Activated CD4-positive, alpha-beta T cell treated with anti-CD3 and anti-CD28 coated beads, Interleukin-2, Interleukin-4, amounts not matched to agents 100 ng/mL and 50 ng/mL, durations not matched to agents 16 hours and 8 hours (primary cell): ENCODE measurements at places on chromosomes 12 and 14.
A peak's percentile ranks its signal among the peaks of the same experiment; 100 is the strongest.

GRCh38 chr12:93918900-93919299 lies 229.5 kb upstream of the PLXNC1 start:
- DNase-seq = no peak

DNA sequence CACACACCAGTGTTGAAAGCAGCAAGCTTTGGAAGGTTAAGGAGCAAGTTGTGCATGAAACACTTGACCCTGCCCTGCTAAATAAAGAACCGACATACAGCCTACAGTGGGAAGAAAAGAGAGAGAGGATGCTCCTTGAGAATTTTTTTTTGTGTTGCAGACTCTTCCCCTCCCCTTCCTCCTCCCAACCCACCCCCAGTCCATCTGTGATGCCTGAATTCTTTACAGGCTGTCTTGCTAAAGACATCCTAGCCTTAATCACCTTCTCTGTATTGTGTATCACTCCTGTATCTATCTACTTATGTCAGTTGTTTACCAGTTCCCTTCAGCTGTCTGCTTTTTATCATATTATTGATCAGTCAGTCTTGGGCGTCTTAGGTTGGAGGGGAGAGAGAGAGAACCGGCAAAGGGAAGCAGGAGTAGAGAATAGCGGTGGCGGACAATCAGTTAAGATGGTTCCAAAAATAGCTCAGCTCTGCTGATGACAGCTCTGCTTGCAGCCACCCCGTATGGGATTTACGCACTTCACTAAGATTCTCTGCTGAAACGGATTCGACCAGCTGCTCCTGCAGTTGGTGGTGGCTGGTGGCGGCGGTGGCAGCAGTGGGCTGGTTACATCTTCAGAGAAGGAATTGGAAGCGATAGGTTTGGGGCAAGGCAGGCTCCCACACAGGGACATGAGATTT lies 664.7 kb downstream of the NRXN3 start:
- no peak for DNase-seq

- no peak for DNase-seq
These were observed 400.9 kb upstream of the PDE3A start for GRCh38 chr12:19967431-19967830.

- no peak for DNase-seq
These were observed 36.6 kb downstream of the PARP11 start for GRCh38 chr12:3836641-3837040.

- no peak for DNase-seq
These were observed 64.1 kb downstream of the SYNE3 start for GRCh38 chr14:95452176-95452892.

DNA sequence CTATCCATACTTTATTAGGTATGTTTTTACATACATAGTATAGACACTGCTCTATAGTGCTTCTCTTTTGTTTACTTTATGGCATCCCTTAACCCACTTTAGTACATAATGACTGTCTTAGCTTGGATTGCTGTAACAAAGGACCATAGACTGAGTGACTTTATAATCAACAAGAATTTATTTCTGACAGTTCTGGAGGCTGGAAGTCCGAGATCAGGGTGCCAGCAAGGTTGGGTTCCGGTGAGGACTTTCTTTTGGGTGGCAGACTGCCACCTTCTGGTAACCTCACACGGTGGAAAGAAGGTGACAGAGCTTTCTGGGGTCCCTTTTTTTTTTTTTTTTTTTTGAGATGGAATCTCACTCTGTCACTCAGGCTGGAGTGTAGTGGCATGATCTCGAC lies 48.6 kb upstream of the PPM1H start:
- no peak for DNase-seq

GRCh38 chr14:92684801-92685560 lies 63.4 kb downstream of the LGMN start:
- no peak for DNase-seq

GRCh38 chr14:70171726-70172125 lies 17.0 kb downstream of the SLC8A3 start:
- no peak for DNase-seq

DNA sequence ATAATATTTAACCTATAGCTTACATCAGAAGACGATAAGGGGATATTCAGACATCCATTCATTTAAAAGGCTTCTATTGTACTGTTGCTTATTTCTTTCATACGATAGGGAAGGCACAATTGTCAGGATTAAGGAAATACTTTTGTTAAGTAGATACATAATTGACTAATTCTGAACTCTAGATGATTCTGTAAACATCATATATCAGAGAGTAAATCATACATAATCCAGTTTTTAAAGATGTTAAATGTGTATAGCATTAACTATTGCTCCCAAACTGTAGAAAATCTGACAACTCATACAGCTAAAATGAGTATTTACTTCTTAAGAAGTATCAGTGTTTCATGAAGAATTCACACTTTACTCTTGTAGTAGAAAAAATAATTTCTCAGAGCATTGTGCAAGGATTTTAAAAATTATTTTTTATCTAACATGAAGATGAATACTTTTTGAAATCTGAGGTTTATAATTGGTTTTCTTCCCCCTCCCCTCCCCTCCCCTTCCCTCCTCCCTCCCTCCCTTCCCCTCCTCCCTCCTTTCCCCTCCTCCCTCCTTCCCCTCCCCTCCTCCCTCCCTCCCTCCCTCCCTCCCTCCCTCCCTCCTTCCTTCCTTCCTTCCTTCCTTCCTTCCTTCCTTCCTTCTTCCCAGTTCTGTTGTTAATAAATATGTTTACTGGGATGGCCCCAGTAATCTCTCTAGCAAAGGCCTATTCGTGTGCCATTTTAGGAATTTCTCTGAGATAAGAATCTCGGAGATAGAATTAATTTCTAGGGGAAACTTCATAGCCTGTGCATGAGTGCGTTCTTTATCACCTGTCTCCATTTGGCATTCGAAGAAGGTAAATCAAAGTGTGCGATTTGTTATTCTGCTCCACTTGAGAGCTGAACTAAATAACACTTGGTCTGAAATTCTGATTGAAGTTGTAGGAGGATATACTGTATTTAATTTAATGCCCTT lies 2.3 kb downstream of the NPAS3 start:
- no peak for DNase-seq

DNA sequence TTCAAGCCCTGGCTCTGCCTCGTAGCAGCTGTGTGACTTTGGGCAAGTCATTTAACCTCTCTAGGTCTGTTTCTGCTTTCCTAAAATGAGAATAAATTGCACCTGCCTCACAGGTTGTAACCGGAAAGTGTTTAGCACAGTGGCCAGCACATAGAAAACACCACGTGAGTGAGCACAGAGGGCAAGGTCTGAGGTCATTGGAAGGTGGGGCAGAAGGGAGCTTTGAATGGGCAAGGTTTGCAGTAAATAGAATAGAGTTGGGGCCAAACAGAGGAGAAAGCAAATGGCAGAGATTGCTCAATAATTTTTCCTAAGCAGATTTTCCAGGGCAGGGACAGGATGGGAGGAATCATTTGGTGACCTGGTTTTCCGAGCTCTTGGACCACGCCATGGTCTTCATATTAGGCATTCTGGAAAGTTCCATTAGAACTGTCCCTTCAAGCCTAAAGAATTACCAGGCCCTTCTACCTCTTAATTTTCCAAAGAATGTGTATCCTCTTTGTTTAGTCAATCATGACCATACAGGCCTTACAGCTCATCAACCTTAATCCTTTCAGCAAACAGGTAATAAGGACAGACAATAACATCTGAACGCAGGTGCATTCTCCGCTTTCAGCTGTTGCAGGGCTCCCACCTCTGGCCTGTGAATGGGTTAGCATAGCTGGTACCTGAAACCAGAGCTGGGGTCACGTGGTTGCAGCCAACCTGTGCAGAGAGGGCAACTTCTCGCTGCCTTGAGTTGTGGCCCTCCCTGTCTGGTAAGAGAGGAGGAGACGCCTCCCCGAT lies 53.8 kb downstream of the VWF start:
- DNase-seq = no peak

- no peak for DNase-seq
These were observed 35.8 kb downstream of the SUSD6 start for GRCh38 chr14:69647213-69647612.

- no peak for DNase-seq
These were observed 113.2 kb upstream of the EEA1 start for GRCh38 chr12:93042283-93042682.

DNA sequence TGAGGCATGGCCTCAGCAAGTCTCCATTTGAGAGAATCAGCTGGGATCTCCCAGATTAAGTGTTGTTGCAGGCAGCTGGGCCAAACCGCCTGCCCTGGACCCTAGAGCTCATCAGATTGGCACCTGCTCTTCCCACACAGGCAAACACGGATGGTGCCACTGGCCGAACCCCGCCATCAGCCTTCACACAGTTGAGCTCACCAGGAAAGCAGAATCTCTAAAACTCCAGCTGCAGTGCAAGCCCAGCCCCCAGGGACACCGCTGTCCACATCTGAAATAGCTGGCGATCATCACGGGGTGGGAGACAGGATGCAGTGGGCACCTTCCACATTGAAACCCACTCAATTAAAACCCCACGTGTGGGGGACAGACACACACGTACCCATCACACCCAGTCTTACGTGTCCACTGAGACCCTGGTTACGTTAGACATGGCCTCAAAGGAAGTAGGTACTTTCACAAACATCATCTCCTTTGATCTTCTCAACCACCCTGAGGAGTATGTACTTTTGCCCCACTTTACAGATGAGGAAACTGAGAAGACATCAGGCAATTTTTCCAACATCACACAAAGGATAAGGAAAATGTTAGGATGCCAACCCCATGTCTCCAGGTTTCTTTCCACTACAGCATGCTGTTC lies 88.8 kb downstream of the SINHCAF start:
- no peak for DNase-seq

- DNase-seq = no peak
These were observed 2.7 kb downstream of the JAG2 start for GRCh38 chr14:105165761-105166485.

DNA sequence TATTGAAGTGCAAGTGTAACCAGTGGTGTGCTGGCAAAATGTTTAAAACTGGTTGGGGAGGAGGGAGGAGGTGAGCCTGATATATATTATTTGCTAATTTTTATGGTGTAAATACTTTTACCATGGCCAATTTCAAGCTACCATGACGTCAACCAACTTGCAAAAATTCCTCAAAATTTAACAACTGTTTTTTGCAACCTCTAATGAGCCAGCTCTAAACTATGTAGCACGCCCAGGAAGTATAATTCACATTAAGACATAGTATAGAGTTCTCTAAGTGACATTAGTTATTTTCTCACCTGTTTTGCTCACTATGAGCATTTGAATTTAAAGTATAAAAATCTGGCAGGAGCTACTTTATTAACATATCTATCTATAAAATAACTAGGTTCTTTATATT lies 41.4 kb downstream of the ATL1 start:
- DNase-seq = no peak

- no peak for DNase-seq
These were observed 35.8 kb downstream of the NIN start for GRCh38 chr14:50795142-50795541.

DNA sequence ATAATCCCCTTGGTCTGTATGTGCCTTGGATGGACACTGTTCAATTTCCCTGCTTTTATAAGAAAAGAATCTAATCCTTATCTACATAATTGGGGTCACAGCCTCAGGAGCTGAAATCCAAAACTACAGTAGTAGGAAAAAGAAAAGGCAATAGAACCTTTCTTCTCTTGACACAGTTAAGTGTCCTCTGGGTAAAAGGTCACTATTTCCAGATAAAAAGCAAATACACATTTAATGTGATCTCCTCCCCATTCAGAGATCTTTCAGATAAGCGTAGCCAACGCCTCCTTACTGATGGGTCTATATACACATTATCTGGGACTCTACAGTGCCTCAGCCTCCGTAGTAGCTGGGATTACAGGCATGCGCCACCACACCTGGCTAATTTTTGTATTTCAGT lies 73.4 kb downstream of the CLIP1 start:
- DNase-seq = no peak

GRCh38 chr14:50013934-50014333 lies 102.4 kb downstream of the VCPKMT start:
- no peak for DNase-seq

GRCh38 chr12:25155022-25155576 lies 39.9 kb downstream of the DNAI7 start:
- DNase-seq = peak; percentile 55

DNA sequence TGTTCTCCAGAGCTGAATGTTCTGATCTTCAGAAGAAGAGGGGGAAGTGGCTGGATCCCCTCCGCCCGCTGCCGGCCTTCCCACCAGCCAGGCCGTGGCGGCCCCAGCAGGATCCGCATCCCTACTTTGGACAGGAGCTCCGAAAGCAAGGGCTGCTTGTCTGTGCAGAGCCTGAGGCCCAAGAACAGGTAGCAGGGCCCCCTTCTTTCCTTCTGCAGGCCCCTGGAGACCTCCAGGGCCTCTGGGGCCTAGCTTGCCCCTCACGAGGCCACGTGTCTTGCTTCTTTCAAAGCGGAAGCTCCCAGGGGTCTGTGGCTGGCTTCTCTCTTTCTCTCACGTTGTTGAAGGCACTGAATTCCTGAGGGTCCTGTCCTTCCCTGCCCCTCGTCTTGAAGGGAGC lies 13.2 kb downstream of the PGF start:
- no peak for DNase-seq

- DNase-seq = no peak
These were observed 39.7 kb downstream of the AMN start for GRCh38 chr14:102962111-102962627.

- no peak for DNase-seq
These were observed 14.0 kb downstream of the WNT5B start for GRCh38 chr12:1643043-1643442.

DNA sequence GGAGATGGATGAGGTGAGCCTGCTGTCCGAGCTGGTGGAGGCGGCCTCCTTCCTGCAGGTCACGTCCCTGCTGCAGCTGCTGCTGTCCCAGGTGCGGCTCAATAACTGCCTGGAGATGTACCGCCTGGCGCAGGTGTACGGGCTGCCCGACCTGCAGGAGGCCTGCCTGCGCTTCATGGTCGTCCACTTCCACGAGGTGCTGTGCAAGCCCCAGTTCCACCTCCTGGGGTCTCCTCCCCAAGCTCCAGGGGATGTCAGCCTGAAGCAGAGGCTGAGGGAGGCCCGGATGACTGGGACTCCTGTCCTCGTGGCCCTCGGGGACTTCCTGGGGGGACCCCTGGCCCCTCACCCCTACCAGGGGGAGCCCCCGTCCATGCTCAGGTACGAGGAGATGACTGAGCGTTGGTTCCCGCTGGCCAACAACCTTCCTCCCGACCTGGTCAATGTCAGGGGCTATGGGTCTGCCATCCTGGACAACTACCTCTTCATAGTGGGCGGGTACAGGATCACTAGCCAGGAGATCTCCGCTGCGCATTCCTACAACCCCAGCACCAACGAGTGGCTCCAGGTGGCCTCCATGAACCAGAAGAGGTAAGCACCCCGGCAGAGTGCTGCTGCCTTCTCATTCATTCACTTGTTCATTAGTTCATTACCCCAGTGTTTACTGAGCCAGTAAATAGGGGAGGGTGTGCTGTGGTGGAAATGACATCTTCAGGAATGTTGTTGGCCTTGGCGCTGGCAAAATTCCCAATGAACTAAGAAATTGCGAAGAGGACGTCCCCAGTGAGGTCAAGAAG lies 774 bp upstream of the MANSC4 start:
- no peak for DNase-seq

- no peak for DNase-seq
These were observed 43.4 kb upstream of the AMN start for GRCh38 chr14:102878970-102879460.

- no peak for DNase-seq
These were observed 888 bp upstream of the PLXNC1 start for GRCh38 chr12:94147387-94147990.

GRCh38 chr12:79887890-79888289 lies 47.0 kb downstream of the PPP1R12A start:
- DNase-seq = no peak
